Karpas-422 (cell line): ENCODE measurements at places on chromosomes 6 and 20. TPM values are rescaled to one million over a fixed set of nuclear protein-coding genes. Genes with fewer than 3 reads are reported as not detected.

DNA sequence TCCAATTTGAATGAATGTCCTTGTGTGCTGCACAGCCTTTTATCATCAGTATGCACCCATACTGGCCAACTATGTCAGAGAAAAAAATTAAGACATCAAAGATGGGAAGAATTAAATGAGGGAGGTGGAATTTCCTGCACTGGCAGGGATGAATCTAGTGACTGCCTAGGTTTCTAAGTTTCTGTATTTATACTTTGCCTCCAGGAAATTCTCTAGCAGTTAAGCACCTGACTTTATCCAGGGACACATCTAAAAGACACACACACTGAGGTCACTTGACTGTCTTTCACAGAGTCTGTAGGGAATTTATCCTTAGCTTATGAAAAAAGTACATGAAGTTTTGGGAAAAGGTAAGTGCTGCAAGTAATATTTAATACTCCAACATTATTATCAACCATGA is 636.5 kb upstream of the PTCHD4 start:
- DNase-seq: peak; percentile 58

- DNase-seq: no peak
Measured at GRCh38 chr6:92362404-92362803, 1057.0 kb downstream of the EPHA7 start.

TRIM15 gene
- not detected in 2 replicates for total RNA-seq

DNA sequence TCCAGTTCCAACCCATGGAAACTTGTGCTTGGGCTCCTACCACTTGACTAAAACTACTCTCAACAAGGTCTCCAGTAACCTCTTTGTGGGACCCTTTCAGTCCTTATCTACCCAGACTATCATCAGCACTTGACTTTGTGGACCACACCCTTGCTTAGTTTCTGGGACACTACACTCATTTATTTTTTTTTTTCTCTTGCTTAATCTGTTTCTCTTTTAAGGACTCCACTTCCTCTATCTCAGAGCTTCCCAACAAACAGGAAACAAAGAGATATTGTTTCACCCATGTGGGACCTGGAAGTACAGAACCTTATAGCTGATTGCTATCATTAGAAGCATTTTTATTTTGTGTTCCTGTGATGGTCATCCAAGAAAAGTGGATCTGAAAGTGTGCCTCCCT is 28.8 kb upstream of the ME1 start:
- no peak for DNase-seq

- DNase-seq: peak; percentile 55
Measured at GRCh38 chr6:6724539-6725467, 136.3 kb downstream of the LY86 start.

FAM83B gene
- not detected in 2 replicates for total RNA-seq

- peak; percentile 47 for DNase-seq
Measured at GRCh38 chr6:159043947-159044346, 844 bp downstream of the TAGAP start.

DNA sequence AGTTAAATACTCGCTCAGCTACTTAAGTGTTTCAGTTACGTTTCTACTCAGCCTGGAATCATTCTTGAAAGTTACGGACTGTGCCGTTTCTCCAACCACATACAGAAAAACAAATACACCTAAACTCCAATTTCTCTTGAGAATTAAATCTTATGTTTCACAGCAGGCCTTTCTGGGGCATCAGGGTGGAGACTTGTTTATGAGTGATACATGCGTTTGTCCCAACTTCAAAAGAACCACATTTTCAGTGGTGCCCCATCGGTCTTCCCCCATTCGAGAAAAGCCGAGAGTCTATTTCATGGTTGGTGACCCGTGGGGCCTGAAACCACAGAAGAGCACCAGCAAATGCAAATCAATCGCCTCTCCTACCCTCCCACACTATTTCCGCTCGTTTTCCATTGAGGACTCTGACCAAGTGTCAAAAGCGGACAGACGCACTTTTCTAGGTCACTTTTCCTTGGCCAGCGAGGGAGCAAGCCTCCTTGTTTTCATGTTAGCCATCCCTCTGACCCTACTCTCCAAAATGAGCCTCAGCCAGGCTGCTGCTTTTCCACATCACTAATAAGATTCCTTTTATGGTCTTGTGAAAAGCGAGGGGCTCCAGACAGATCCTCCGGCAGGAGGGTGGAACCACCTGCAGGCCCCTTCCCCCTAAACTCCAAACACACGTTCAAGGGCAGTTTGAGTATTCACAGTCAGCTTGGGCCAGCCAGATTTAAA is 3.1 kb downstream of the JAG1 start:
- peak; percentile 66 for DNase-seq
